Forelimb muscle (tissue), 1 donor: ENCODE measurements at places on chromosomes 5 and 9. TPM values are rescaled to one million over a fixed set of nuclear protein-coding genes. Genes with fewer than 3 reads are reported as not detected.

GRCh38 chr5:108148715-108149139 is 233.2 kb downstream of the FBXL17 start:
- DNase-seq, result no peak

The NOXA1 gene
- 2.2 TPM for polyA plus RNA-seq

GRCh38 chr9:81621785-81622259 is 67.5 kb downstream of the TLE1 start:
- DNase-seq, result no peak

DNA sequence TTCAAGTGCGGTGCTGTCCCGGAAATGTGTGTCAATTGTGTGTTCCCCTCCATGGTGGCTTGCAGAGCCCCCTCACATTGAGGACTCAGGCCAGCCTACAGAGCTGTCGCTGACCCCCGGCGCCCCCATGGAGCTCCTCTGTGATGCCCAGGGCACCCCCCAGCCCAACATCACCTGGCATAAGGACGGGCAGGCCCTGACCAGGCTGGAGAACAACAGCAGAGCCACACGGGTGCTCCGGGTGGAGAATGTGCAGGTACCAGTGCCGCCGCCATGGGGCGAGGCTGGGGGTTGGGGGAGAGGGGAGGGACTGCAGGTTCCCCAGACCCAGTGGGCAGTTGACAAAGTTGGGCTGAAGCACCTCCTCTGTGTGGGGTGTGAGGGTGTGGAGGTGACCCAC is 50.4 kb upstream of the ASS1 start:
- DNase-seq, result no peak

DNA sequence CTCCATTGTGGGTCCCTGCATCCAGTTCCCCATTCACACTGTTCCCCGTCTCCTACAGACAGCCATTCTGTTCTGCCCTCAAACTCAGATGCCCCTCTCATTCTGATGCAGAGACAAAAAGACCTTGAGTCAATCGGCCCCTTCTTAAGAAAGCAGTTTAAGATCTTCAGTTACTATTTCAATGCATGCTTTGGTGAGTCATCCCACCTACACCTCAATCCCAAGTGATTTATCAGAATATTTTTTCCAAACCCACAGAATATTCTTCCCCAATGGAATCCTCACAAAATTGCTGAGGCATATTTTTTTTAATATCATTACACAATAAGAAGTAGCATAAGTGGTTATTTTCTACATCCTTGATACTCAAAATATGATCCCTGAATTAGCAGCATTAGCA is 92.4 kb upstream of the SLC1A1 start:
- DNase-seq, result no peak

The CTNND2 gene
- 0.75 TPM for polyA plus RNA-seq

The SPATA31E1 gene
- polyA plus RNA-seq, result not detected

The MEF2C gene
- polyA plus RNA-seq, result 934 TPM
